NCI-H187 treated with DMSO at 0.1 percent for 48 hours (cell line): ENCODE measurements at places on chromosomes 4 and X.

- no peak for DNase-seq
Observed at GRCh38 chrX:129762448-129762847, 17.3 kb upstream of the SASH3 start.

DNA sequence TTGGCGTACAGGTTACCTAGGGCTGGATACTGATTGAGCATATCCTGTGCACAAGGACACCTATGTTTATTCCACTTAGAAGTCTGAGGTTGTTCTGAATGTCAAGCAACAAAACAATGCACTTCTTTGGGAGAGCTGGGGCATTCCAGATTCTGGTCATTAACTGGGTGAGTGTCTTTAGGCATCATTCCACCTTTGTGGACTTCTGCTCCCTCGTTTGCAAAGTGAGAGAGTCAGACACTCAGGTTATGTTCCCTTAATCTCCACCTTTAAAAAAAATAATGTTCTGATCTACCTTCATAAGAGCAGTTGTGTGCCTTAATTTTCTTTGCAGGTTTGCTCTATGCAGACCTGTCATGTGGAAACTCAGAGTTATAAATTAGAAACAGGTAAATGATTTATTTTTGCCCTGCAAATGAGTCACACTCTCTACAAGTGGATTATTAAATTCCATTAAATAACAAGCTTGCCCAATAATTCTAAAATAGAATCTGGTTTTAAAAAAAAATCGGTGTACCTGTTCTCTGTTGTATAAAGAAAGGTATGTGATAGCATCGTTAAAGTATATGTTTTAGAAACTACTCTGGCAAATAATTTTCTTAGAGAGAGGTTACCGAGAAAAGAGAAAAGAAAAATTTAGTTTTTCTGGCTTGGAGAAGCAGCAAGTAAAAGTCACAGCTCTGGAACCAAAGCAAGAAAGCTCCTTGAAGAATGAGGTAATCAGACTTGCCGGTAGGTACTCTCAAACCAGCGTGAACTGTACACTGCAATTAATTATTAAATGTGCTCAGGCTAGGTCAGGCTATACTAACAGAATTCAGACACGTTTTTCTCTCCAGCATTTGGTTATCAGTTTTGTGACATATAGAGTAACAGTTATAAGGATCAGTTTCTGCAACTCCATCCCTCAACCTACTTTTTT is 93.2 kb downstream of the SORBS2 start:
- no peak for DNase-seq

DNA sequence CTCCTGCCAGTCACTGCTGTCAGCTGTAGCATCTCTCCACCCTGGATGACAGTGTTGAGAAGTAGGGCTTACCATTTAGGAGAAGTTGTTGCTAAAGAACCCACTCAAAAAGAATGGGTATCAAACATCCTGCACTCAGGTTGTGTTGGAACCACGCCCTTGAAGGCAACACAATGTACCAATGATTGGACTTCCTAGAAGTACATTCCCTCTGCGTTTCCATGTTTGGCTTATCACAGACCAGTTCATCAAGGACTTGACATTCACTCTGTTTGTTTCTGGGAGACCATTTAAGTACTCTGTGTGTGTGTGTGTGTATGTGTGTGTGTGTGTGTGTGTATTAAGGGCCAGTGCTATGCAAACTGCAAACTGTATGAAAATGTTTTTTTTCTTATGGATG is 200.6 kb upstream of the GATB start:
- DNase-seq: no peak

GRCh38 chr4:163621821-163622220 is 127.3 kb downstream of the TMA16 start:
- no peak for DNase-seq

GRCh38 chr4:3426465-3427133 is 15.2 kb upstream of the HGFAC start:
- DNase-seq: peak; percentile 78

DNA sequence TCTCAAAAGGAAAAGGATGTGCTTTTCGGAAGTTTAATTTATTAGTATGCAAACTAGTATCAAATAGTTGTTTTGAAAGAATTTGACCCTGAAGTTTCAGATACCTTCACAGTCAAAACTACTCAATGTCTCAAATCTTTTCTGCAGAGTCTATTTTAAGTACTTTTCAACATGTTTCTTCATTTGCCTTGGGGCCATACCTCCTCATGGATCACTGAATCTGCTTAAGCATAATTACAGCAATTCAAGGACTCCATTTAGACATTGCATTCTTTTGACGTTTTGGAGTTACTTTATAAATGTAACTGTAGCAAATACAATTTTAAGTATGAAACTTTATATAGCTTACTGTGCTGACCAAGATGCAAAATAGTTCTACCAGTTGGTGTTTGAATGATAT is 25.5 kb downstream of the PALLD start:
- DNase-seq: no peak

DNA sequence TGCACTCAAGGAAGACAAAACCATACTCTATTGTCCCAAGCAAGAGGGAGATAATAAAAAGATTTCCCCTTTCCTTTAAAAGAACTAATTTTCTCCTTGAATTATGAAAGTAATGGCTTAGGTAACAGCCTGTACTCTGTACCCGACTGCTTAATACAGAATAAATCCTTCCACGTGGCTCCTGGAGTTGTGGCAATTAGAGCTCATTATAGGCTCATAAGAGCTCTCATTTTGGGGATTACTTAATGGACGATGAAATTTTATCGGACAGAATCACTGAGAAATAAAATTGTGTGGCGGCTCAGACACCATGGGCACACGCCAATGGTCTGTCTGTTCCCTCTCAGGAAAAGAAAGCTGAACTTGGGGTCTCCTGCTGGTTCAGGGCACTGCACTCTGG is 2.8 kb upstream of the GSX2 start:
- no peak for DNase-seq

GRCh38 chr4:166377578-166377977 is 504.5 kb downstream of the TLL1 start:
- DNase-seq: no peak

- no peak for DNase-seq
Observed at GRCh38 chr4:68615699-68616422, 39.7 kb upstream of the UGT2B17 start.

GRCh38 chr4:79233820-79234219 is 92.0 kb downstream of the NAA11 start:
- DNase-seq: no peak

- no peak for DNase-seq
Observed at GRCh38 chrX:12595720-12596119, 195.5 kb upstream of the PRPS2 start.

DNA sequence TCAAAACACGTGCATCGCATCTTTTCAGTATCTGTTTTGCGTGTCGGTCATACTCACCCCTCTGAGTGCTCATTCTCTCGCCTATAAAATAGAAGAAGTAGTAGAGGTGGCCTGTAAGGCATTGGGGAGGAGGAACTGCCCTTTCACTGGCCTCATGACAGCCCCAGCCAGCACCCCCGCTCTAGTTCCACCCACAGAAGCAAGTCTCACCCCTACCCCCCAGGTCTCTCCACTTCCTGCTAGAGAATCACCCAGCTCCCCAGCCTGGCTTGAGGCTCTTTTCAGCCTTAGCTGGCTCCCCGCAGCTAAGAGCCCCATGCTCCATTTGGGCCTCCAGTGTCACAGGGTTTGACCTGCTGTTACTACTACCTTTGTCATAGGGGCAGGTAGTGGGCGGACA is 11.8 kb downstream of the HDAC6 start:
- no peak for DNase-seq

DNA sequence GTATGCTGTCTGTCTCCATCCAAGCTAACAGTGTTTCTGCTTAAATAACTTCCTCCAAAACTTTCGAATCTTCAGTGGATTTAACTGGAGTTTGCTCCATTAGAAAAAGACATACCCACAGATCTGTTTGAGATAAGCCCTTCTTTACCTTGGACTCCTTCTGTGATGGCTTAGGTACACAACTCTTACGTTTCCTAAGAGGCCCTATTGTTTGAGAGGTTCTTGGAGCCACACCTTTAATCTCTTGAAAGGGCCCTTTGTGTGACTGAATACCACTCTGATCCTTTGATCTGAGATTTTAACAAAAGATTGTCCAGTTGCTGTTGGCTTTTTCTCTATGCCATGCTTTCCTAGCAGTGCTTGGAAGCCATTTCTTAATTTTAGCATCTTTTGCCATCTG is 92.5 kb downstream of the AKAP4 start:
- no peak for DNase-seq

GRCh38 chrX:111511477-111511876 is at the start of gene SERTM2:
SERTM2 (plus strand) TSS chrX:111511645; CDS start chrX:111518858, 7,213 bp downstream.
- no peak for DNase-seq

GRCh38 chr4:177147668-177148067 is 162.0 kb upstream of the NEIL3 start:
- no peak for DNase-seq
